ENCODE measurements at places on chromosomes 5 and 9.

GRCh38 chr5:33925278-33925677, 10.9 kb upstream of the RXFP3 start:
- no peak for DNase-seq

DNA sequence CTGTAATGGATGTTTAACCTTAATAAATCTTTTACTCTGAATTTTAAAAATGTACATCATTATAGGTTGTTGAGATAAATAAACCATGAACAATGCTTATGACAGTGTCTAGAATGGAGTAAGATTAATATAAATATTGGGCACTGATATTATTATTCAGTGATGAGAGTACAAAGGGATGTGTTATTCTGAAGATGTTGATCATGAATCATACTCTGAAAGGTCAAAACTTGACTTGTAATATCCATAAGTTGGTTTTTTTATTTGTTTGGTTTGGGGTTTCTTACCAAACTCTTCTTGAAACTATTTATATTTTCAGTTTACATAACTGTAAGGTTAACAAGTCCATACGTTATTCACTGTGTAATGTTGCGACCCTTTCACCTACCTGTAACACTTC, 163.2 kb downstream of the MPDZ start:
- no peak for DNase-seq

DNA sequence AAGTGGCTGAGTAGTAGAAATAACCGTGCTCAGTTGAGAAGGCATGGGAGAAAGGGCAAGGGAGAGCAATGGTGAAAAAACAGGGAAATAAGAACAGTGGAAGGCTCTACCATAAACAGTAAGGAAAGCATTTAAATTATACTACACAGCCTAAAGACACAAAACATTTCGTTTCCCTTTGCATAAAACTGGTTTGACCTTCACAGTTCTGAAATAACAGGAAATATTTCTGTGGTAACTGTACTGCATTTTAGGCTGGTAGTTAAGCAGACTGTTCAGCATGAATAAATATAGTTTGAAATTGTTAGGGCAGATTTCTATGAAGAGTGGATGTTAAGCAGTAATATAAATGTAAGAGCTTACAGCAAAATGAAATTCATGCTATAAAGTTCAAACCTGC, 147.5 kb downstream of the CSNK1G3 start:
- no peak for DNase-seq

GRCh38 chr5:103834216-103834615, 271.6 kb upstream of the NUDT12 start:
- DNase-seq = no peak
